ENCODE measurements at places on chromosomes 5 and 9.

GRCh38 chr9:96253059-96253696 is 48.8 kb downstream of the HSD17B3 start:
- DNase-seq: no peak

DNA sequence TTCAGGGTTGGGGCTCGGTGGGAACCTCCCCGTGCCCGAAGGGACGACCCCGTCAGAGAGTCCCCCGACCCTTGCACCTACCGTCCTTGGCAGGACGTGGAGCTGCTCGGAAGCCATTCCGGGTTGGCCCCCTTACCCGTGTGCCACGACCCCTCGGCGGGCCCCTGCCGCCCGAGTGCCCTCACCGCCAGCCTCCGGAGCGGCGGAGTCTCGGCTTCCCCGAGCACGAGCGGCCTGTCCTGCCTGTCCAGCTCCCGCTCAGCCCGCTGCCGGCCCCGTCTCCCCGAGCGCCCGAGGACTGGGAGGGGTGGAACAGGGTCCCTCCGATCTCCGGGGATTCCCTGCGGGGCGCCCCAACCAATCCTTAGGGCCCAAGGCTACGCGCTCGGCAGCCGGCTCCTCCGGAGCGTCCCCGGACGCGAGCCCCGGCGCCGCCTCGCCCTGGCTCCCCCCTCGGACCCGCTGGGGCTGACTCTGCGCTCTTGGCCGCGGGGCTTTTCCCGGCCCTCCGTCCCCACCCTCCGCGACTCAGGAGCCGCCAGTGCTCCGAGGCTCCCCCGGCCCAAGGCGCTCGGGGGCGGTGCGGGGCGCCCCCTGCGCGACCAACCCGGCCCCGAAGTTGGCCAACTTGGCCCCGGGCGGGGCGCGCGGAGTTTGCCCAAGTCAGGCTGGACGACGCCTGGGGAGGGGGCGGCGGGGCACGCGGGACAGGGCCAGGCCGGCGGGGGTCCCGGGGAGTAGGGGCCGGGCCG is 654 bp downstream of the ADAMTS2 start:
- no peak for DNase-seq

GRCh38 chr9:5500441-5501235 is 9.7 kb upstream of the PDCD1LG2 start:
- no peak for DNase-seq

DNA sequence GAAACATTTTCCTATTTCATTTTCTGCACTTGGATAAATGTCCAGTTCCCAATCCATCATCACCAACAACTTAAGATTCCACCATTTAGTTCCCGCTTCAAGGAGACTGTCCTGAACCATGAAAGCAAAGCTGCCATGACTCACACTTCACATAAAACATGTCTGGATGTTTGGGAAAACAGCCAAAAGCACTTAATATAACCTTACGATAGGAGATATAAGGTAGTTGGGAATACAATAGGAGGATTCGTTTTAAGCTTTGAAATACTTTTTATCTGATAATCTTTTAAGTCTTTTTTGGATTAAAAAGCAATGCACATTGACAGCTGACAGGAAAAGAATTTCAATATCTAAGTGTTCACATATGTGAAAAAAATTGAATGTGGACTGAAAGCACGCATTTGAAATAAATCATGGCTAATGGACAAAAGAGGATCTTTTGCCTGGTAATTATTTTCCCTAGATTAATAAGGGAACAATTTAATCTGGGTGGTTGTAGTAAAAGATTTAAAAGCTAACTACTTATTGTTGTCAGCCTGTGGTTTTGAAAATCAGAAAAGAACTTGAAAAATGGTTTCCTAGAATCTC is 17.3 kb upstream of the TGFBI start:
- DNase-seq: no peak

DNA sequence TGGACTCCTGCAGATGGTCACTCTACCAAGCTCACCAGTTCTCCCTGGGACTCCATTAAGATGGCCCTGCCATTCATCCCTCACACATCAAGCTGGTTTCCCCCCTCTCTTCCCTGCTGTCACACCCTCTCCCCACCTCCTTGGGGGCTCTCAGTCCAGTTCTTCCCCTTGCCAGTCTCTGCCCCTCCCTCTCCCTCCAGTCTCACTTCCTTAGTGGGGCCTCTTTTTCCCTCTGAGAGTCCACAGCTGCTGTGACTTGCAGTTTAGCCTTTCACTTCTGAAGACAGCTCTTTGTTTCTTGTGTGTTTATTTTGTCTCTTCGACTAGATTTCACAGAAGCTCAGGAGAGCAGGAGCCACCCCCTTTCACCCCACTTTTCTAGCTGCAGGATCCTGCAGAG is 10.5 kb downstream of the DOCK2 start:
- no peak for DNase-seq

DNA sequence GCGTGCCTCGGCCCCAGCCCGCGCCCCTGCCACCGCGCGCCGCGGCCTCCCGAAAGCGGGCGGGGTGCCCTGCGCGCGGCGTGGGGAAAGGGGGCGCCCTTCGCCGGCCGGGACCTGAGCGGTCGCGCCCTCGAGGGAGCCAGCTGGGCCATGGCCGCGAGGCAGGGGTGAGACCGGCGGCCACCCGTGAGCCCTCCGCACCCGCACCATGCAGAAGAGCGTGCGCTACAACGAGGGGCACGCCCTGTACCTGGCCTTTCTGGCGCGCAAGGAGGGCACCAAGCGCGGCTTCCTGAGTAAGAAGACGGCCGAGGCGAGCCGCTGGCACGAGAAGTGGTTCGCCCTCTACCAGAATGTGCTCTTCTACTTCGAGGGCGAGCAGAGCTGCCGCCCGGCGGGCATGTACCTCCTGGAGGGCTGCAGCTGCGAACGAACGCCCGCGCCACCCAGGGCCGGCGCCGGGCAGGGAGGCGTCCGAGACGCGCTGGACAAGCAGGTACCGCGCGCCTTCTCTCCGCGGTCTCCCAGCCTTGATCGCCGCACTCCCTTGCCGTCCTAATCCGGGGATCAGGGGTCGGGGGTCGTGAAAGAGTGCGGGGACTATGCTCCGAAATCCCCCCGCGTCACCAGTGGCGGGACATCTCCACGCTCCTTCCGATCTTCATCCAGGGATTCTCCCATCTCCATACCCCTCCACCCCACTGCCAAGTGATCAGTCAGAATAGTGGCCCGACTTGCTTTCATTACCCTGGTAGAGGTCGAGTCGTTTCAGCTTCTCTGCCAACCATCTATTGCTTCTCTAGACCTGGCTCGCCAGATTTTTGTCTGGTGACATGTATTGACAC is 590 bp downstream of the RASGRF2 start:
- DNase-seq: no peak

- DNase-seq: peak; percentile 90
These were observed 97.5 kb downstream of the COL5A1 start for GRCh38 chr9:134738869-134739659.

DNA sequence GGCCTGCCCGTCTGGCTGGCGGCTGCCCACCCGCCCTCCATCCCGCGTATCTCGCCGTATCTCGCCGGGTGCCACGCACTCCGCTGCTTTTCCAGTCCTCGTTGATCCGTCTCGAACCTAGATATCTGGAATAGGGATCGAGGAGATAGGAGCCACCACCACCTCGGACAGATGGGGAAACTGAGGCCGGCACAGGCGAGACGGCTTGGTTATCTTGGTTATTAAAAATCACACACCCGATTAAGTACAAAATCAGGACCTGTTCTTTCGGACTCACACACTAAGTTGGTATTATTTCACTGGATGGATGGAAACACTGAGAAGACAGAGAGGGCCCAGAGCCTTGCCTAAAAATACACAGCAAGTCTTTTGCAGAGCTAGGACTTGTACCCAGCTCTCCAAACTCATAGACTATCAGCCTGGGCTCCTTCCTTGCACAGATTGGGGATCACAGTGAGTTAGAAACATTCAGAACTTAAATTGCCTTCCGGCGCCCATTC is 678 bp downstream of the SLC26A2 start:
- no peak for DNase-seq

DNA sequence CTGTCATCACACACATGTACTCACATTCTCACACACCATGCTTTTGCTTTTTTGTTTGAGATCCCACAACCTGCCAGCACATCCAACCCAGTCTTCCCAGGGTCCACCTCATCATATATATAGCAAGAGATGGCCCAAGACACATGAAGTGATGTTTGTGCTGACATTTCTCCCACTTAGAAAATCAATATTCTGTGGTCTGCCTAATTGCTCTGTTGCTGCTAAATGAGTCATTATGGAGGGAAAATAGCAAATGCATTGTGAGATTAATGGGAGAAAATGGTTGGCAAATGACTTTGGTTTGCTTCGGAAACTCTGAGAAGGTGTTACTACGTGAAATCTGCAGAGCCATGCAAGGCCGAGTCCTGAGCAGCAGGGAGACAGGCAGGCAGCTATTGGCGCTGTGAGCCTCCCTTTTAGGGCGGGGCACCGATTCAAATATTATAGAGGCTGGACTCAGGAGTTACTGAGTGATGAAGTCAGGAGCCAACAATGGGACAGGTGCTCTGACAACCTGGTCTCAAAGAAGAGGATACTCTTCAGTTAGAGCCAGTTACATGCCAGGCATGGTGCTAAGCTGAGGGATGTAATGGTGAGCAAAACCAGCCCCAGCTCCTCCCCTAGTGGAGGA is 62.8 kb downstream of the DAB2IP start:
- DNase-seq: no peak

DNA sequence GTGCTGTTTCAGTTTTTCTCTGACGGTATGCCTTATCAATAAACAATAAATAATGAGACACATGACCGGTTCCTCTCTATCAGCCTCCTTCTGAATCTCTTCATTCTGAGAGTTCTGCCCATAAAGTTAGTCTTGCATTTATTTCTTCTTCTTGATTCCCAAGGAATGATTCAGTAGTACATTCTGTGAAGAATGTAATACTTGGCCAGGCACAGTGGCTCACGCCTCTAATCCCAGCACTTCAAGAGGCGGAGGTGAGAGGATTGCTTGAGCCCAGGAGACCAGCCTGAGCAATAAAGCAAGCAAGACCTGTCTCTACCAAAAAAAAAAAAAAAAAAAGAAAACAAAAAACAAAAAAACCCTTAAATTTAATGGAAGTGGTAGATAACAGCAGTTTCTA is 53.9 kb downstream of the PAM start:
- DNase-seq: no peak

- DNase-seq: no peak
These were observed 5.1 kb upstream of the PHYKPL start for GRCh38 chr5:178237431-178238312.

DNA sequence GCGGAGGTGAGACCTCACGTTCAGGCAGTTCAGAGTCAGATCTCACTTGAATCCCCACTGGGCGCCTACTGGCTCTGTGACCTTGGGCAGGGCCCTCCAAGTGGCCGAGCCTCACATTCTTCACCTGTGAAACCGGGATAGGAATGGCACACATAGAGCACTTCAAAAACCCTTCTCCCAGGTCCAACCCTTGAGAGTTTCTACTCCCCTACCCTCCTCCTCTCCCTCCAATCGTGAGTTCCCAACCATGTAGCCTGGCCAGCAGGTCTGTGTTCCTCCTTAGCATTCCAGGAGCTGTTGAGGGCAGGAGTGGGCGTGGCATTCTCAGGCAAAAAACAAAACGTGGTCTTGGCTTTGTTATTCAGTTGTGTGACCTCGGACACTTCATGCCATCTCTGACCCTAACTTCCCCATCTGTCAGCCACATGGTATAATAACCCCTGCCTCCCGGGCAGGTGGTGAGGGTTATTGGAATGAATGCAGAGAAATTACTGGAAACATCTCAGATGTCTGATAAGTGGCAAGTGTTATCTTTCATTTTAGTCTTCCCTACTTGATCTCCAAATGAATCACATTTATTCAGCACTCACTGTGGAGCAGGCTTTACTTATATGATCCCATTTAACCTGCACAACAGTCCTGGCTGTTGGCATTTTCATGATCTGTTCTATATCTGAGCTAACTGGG is 112.8 kb upstream of the BOD1 start:
- DNase-seq: no peak

- no peak for DNase-seq
These were observed 354.0 kb downstream of the PRR16 start for GRCh38 chr5:120818128-120818527.

- DNase-seq: no peak
These were observed 27.0 kb upstream of the PPARGC1B start for GRCh38 chr5:149702934-149703646.

GRCh38 chr5:78500028-78500427 is 139.6 kb downstream of the SCAMP1 start:
- DNase-seq: no peak

DNA sequence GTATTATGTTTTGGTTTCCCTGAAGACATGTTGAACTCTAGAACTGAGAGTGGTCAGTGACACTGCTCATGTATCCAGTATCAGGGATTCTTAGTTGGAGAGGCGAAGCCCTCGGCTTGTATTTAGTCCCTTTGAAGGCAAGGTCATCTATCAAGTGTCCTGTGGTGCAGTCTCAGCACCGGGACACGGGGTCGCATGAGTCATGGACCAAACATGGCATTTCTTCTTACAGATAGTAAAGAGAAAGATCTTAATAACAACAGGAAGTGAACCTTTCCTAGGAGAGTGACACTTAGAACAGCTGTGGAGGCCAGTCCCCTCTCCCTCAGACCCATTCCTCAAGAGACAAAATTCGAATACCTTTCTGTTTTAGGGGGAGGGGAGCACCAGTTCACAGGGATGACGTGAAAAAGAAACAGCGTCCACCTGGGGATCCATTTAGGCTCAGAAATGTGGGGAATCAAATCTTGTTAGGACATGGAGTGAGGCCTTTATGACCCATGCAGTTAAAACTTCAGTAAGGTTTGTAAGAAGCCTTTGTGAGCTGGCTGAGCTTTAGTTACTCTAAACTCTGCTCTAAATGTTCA is 86.5 kb downstream of the ADGRV1 start:
- no peak for DNase-seq

GRCh38 chr5:11143456-11144267 is 382.6 kb upstream of the DAP start:
- DNase-seq: no peak
